ENCODE measurements at places on chromosomes 3 and 15.

DNA sequence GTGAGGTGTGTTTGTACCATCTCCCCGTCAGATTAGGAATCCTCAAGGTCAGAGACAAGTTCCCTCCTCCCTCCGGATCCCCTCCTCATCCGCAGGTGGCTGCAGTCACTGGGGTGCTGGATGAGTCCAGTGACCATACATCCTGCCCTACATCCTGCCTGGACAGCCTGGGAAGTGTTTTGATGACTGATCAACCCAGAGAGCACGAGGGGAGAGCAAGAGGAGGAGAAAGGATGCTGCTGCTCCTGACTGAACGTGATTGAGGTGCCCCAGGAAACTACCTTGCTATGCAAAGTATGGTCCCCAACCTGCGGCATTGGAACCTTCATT is 65.1 kb downstream of the SLC12A8 start:
- DNase-seq: no peak

DNA sequence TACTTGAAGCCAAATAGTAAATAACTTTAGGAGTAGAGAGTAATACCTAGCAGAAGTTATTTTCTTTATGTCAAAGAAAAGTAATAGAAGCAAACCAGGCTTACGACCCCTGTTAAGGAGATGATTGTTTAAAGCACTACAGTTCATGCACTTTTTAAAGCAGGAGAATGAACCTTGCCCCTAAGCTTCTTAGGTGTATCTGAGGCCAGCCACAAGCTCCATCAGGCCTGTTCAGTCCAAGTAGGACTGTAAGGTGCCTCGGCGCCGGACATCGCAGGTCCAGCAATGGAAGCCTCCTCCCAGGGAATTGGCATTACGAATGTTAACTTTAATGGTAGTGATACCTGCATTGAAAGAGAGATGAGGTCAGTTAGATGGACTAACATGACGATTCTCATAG is 16.5 kb downstream of the GATM start:
- DNase-seq: no peak

DNA sequence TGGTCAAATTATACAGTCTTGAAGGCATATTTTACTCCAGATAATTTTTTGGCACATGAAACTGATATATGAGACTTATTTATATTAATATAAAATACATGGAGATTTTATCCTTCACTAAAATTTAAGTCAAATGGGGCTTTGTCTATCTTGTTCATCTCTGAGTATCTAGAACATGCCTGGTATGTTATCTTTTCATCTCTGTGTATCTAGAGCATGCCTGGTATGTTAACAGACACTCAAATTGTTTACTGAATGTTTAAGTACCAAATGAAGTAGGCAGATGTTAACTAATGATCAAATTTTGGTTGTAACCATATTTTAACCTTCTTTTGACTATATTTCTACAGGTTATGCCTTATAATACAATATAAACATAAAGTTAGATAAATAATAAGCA is 7.7 kb downstream of the GTF2A2 start:
- no peak for DNase-seq

GRCh38 chr15:31162721-31163510 is 61.4 kb upstream of the TRPM1 start:
- DNase-seq: no peak

DNA sequence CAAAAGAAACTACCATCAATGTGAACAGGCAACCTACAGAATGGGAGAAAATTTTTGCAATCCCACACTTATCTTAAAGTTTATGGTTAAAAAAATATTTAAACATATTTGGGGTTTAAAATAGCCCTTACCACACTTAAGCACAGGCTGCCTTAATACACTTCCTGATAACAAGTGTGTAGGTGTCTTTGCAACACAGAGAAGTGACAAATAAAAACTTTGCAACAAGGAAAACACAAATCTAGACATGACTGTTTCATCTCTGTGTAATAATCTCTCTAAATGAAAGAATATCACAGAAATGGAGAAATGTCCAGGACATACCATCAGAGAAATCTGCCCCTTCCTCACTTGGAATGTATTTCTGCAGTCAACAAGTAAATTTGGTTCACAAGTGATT is 464.1 kb upstream of the ARHGEF26 start:
- no peak for DNase-seq

- DNase-seq: no peak
These were observed 9.3 kb upstream of the TM4SF18 start for GRCh38 chr3:149342413-149343380.

- DNase-seq: no peak
These were observed 31.8 kb downstream of the DAG1 start for GRCh38 chr3:49501842-49502241.

Data from midbrain (tissue), 1 donor.